NCI-H774 (cell line): ENCODE measurements at places on chromosomes 12 and 14.

DNA sequence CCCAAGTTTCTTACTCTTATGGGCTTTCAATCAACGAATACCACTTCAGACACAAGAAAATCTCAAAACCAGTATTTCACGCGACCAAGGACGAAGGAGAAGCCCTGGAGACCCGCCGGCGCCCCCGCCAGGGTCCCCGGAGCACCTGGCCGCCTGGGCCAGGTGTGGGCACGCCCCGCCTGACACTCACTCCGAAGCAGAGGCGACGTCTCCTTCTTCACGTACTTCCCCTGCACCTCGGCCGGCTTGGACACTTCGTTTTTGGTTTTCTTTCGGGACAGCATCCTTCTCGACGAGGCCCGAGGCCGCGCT, 466 bp downstream of the SAV1 start:
- DNase-seq: no peak

DNA sequence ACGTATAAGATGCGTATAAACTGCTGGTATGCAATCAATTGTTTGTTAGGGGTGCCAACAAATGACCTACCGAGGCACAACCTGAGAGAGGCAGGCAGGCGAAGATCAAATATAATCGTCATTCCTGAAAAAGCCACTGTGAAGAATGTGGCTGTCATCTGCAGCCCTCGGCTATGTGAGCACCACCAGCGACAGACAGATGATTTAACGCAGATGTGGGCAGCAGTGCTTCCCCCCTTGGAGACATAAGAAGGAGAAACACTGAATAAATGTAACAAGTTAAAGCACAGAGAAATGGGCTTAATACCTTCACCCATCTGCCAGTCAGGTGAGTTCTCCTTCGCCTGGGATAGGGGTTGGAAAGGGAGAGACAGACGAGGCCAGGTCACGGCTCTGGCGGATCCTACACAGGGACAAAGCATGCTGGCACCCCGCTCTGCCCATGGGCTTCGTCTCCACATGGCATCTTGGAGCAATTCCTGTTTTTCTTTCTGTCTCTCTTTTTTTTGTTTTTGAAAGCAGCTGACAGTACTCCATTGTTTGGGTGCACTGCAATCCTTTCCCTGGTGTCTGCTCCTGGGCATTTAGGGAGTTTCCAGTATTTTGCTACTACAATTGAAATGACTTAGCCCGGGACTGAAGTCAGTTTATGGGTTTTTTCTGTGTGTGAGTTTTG, 28.1 kb downstream of the TNFAIP2 start:
- DNase-seq: no peak

DNA sequence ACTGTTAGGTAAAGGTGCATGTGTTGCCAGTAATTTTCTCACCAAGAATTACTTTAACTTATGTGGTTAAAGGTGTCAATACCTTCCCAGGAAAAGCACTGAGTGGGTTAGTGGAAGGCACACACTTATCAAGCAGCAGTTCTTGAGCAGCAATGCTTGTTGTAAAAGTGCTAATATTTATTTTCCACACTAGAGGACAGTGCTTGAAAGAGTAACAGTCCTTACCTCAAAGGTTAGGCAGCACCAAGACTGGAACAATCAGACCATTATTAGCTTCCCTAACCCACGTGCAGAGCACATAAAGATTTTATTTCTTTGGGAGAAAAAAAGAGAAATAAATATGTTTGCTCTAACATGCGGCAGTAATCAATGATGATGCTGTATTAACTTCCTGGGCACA, 48.8 kb upstream of the KRR1 start:
- peak; percentile 12 for DNase-seq

DNA sequence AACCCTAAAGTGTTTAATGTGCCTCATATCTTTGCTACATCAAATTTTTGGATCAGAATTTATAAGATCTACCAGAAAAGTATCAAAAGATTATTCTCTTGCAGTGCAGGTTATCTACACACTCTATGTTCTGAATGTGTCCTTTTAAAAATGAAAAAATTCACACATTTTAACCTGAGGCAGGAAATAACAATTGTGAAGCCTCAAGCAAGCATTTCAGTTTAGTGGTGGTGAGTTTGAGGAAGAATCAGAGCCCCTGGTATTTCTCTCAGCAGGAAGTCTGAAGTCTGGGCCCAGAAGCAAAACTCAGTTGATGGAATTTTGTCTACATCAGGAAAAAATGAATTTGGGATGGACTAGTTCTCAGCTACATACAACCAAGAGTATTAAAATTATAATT, 137.0 kb upstream of the PZP start:
- no peak for DNase-seq

DNA sequence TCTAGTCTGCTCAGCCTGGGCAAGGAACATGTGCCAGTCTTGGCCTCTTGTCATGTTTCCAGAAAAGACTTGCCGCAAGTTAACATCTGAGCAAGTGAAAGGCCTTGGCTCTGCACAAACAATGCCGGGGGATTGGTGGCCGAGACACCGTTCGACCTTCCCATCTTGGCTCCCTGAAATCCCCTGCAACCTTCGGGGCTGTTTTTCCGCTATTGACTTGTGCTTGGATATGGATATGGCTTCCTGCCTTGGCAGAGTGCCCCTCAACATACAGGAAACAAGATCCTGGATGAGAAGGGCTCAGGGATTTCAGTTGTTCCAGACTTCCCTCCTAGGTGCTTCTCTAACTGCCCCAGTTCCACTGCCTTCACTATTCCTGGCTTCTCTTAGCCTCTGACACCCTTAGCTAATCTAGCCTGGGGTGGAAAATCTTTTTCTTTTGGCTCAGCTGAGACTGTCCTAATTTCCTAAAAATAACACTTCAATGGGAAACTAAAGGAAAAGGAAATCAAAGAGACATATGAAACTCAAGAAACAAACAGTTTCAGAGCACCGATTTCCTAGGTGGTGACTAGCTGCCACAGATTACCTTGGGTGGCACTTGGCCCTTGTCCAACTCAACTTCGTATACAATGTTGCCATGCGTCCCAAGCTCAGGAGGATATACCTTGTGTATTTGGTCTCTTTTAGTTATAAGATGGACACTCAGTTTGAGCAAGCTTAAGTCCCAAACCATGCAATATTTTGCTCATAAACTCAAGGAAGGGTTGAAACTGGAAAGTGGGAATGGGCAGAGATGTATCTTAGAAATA, 33.9 kb downstream of the RDH12 start:
- no peak for DNase-seq

GRCh38 chr12:2248901-2249381, 196.2 kb downstream of the CACNA1C start:
- DNase-seq: peak; percentile 69

DNA sequence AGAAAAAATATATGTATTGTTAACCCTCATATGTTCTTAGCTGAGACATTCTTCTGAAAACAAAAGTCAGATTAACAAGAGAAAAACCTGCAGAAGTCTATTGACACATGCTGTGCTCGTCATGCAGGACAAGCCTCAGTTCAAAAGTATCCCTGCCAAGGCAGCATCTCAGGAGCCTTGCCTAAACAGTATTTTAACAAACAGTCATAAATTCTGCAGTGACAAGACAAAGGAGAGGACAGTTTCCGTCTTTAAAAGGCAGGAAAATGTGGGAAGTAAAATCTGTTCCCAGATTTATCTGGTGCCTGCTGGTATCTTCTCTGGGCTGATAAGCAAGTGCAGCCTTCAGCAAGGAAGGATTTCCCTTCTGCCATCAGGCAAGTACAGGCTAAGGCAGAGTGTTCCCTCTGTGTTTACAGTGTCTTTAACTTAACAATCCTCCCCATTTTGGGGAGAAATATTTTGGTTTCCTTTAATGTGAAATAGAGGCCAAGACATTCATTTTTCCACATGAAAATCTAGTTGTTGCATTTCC, 480.2 kb upstream of the CCDC196 start:
- DNase-seq: no peak

DNA sequence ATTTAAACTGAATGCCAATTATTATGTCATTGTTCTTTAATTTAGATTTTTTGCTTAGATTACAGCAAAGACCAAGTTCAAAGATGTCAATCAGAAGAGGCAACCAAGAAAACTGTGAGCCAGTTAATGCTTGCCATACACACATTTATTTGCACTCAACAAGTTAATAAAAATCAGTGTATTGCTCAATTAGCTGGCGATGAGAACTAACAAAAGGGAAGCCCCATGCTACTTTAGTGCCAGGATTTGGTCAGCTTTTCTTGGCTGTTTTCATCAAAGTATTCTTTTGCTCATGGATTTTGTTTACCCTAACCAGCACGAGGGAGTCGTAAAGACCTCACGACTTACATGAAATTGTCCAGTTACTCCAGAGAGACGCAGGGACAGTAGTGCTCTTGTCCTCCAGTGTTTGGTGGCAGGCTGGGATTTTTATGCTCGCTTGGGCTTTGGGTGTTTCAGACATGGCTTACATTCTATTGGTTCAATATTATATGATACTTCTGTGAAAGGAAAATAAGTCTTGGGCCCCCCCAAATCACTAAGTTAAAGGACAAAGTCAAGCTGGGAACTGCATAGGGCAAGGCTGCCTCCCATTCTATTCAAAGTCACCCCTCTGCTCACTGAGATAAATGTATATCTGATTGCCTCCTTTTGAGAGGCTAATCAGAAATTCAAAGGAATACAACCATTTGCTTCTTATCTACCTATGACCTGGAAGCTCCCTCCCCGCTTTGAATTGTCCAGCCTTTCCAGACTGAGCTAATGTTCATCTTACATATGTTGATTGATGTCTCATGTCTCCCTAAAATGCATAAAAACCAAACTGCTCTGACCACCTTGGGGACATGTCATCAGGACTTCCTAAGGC, 7.4 kb upstream of the B4GALNT1 start:
- no peak for DNase-seq

DNA sequence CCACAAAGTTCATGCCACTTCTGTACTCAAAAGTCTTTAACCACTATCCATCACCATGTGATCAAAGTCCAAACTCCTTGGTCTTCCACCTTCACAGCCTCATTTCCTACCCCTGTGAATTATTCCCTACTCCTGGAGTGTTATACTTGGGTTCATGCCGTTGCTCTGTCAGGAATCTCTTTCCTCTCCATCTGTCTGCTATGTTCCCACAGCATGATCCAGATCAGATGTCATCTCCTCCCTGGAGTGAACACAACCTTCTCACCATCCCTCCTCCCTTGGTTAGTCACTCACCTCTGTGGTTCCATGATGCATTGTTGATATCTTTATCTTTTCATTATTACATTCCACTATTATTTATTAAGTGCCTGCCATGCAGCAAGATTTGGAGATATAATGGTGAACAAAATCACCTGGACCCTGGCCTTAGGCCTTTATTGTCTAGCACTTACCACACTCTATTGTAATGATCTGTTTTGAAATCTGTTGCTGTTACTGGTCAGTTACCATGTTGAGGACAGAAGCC, 22.4 kb downstream of the LACRT start:
- DNase-seq: no peak

DNA sequence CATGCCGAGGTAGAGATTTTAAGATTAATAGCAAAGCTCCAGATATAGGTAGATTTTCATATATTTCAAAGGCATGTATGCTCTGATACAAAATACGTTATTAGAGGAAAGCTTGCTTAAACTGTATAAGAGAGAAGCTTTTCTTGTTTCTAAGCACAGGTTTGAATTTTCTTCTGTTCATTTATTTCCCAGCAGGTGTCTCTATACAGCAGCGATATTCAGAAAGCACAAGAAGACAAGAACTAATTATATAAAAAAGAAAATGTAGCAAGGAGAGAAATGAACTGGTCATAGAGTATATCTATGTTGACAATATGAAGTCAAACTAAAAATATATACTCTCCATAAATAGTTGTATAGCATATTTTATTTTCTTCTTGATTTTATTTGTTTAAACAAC, 307.4 kb upstream of the NOVA1 start:
- DNase-seq: no peak

DNA sequence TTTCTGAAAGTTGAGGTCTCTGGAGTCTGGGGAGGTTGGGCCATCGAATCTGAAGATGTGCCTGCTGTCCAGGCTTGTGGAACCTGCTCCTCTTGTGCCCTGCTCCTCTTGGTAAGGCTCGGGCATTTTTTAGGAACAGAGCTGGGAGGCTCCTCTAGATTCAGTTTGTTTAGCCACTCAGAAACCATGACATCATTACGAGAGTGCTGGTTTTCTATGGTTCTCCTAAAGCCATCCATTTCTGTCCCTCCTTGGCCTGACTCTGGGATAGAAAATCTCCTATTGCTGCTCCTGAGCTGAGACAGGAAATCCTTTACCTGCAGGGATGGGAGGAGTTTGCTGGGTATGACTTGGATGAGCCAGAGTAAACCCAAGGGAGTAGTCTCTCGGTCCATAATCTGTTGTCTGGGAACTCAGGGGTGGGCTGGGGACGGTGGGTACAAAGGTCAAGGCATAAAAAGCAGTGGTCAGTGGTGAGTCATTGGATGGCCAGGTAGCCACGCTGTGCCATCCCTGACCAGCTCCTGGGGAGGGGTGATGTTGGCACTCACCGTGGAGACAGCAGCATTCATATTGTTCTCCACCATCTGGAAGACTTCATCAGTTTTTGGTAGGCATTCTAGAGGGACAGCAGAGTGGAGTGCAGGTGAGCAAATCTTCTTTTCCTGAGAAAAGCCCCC, 2.4 kb upstream of the ADCY4 start:
- DNase-seq: no peak

DNA sequence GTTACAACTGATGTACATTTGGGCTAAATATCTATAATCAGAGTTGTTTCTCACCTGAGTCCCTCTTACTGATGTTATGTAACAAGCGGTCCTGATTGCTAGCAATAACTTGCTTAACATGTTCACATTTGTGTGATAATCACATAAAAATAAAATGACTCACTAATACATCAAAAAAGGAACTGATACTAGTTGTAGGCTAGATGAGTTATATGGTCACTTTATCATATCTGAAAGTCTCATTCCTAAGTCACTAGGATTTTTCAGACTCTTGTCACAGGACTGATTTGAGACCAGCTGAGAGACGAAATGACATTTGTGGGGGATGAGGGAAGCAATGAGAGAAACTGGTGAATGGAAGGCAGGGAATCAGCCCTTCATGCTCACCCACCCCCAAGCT, 34.3 kb downstream of the NKX2-1 start:
- DNase-seq: no peak

DNA sequence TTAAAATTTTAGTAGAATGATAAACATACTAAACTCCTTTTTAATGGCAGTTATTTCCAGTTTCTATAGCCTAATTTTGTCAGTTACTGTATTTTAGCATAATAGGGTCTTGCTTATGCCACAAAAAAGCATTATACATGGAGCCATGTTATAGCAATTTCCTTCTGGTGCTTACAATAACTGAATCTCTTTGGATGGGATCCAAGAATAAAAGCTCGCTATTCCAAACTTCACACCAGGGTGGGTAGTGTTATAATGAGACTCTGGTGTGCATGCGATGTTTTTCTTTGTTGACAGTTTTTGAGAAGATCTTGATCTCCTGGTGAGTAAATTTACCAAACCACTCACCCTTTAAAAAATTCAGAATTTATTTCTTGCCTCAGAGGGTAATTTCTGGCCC, 90.4 kb upstream of the CCDC91 start:
- DNase-seq: no peak
